ENCODE measurements at places on chromosomes 1 and 21.

- no peak for DNase-seq
These were observed 25.3 kb downstream of the YARS1 start for GRCh38 chr1:32791881-32792280.

GRCh38 chr21:31041295-31042079, 3.2 kb upstream of the KRTAP19-8 start:
- no peak for DNase-seq

GRCh38 chr1:4595341-4596225, 58.8 kb upstream of the AJAP1 start:
- no peak for DNase-seq

DNA sequence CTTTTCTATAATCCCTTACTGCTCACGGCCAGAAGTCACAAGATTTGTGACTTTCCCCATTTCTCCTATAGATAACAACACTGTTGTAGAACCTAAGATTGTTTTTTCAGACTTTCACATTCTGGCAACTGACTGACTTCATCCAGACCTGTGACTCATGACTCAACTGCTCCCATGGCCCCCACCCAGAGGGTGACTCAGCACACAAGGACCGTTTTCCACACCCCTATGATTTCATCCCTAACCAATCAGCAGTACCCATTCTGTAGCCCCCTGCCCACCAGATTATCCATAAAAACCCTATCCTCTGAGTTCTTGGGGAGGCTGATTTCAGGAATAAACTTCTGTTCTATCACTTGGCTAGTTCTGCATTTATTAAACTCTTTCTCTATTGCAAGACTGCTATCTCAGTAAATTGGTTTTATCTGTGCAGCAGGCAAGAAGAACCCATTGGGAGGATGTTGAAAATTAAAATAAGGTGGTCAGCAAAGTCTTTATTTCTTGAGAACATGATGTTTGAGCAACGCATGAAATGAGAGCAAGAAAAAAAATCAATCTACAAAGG, 79.7 kb downstream of the NGF start:
- DNase-seq: no peak

- DNase-seq: no peak
These were observed 99.5 kb downstream of the NGF start for GRCh38 chr1:115238336-115239147.

GRCh38 chr1:184152974-184153373, 101.4 kb downstream of the TSEN15 start:
- DNase-seq: no peak

DNA sequence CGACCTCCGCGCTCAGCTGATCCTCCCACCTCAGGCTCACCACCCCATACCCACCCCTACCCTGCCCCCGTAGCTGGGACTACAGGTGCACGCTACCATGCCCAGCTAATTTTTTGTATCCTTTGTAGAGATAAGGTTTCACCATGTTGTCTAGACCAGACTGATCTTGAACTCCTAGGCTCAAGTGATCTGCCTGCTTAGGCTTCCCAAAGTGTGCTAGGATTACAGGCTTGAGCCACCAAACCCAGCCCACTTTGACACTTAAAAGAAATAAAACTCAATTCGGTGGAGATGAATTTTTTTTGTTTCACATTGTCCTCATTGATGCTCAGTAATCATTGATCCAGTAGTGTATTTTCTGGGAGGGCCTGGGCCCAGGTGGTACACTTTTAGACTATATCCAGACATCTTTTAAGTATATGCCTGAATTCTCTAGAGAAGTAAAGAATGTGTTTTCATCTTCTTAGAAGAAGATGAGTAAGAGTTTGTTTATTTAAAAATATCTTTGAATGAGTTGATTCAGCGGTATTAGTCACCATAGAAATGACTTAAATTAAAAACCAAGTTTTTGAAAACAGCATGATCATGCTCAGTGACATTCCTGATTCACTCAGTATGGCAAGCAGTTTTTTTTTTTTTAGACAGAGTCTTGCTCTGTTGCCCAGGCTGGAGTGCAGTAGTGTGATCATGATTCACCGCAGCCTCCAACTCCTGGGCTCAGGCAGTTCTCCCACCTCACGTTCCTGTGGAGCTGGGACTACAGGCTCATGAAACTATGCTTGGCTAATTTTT, 57.8 kb downstream of the EPB41 start:
- DNase-seq: no peak

GRCh38 chr1:246267896-246268295, 239.2 kb downstream of the SMYD3 start:
- no peak for DNase-seq

- DNase-seq: no peak
These were observed 51.1 kb downstream of the IER5 start for GRCh38 chr1:181139631-181140061.

DNA sequence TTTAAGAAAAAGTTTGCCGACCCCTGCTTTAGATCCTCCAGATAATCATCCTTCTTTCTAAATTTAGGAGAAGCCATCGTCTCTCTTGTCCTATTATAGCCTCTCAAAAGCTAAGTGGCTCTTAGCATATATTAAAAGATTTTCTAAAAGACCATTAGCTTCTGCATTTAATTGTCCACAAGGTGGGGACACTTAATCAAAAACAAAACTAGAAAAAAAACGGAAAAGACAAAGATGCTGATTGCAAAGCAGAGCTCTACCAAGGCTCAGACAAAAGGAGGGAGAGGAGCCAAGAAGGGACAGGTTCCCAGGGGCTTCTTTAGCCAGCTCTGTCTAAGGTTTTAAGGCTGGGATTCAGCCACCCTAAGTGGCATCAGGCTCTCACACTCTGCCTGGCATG, 128.3 kb upstream of the HMGB4 start:
- DNase-seq: no peak

DNA sequence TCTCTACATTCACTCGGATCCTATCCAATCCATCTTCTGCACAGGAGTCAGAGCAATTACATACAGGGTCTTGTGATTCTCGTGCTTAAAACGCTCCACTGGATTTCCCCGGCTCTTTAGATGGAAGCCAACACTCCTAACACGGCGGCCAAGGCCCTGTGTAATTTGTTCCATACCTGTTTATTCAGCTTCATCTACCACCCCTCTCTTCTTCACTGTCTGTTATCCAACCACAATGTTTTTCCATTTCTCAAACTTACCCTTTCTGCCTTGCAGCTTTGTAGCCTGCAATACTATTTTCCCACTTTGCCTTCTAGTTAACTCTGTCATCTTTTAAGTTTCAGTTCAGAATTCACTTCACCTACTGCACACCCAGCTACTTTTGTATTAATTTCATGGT, 249.6 kb upstream of the USP25 start:
- no peak for DNase-seq

- DNase-seq: no peak
These were observed 20.5 kb downstream of the PRDM16 start for GRCh38 chr1:3089490-3089889.

GRCh38 chr1:201711811-201712210, 117.1 kb upstream of the IPO9 start:
- no peak for DNase-seq

DNA sequence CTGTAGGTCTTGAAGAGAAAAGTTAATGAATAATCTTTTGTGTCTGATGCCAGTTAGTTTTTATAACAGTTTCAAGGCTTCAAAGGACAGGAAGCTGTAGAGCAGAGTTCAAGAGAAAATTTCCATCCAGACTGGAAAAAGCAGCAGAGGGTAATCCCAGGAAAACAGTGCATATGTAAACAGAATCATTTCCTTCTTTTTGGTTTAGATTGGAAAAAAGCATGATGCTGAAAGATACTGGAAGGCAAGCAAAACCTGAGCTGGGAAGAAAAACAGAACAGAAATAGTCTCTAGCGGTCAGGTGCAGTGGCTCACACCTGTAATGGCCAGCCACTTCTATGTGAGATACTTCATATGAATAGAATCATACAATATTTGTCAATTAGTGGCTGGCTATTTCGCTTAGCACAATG, 71.9 kb downstream of the ZSWIM5 start:
- no peak for DNase-seq

DNA sequence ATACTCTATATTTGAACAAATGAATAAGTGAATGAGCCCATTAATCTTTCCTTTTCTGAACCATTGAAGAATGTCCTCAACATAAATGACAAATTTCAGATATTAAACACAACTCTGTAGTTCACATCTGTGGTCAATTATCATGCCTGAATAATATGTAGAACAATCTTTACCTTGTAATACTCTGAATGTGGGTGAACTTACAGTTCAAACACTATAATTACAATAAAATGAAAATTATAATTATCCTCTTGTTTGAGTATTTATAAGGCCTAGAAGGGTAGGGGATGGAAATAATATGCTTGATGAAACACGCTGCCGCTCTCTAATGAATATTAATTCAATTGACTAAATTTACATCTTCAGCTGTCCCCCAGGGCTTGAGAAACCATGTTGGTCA, 8.7 kb upstream of the SFPQ start:
- DNase-seq: no peak

GRCh38 chr1:84603941-84604830, 29.9 kb upstream of the CTBS start:
- DNase-seq: no peak

- DNase-seq: no peak
These were observed 22.7 kb upstream of the LELP1 start for GRCh38 chr1:153180556-153180955.

DNA sequence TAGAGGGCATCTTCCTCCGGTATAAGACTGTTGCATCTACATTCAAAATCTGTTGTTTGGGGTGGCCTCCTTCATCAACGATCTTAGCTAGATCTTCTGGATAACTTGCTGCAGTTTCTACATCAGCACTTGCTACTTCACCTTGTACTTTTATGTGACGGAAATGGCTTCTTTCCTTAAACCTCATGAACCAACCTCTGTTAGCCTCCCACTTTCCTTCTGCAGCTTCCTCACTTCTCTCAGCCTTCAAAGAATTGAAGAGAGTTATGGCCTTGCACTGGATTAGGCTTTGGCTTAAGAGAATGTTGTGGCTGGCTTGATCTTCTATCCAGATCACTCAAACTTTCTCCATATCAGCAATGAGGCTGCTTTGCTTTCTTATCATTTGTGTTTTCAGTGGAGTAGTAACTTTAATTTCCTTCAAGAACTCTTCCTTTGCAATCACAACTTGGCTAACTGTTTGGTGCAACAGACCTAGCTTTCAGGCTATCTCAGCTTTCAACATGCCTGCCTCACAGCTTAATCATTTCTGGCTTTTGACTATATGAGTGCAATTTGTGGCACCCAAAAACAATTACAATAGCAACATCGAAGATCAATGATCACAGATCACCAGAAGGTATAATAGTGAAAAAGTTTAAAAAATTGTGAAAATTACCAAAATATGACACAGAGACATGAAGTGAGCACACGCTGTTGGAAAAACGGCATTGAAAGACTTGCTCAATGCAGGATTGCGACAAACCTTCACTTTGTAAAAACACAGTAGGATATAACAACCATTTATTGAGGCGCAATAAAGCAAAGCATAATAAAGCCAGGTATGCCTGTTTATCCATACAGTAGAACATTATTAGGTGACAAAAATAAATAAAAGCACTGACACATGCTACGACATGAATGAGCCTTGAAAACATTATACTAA, 56.7 kb upstream of the GFI1 start:
- no peak for DNase-seq

DNA sequence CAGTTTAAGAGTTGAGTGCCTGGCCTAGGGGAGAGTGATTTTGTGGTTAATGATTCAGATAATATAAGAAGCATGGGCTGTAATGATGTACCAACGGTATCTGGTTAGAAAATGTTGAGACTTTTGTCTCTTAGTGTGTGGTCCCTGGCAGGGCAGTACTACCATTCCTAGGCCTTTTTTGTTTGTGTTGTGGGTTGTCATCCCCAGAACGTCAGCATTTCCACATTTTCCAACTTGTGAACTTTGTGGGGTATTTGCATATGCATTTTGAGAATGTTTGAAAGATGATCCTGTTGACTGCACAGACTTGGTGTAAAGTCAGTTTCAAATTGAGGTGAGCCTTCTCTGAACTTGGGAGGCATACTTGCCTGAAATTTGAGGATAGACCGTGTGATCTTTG, 11.4 kb downstream of the NEK7 start:
- no peak for DNase-seq

DNA sequence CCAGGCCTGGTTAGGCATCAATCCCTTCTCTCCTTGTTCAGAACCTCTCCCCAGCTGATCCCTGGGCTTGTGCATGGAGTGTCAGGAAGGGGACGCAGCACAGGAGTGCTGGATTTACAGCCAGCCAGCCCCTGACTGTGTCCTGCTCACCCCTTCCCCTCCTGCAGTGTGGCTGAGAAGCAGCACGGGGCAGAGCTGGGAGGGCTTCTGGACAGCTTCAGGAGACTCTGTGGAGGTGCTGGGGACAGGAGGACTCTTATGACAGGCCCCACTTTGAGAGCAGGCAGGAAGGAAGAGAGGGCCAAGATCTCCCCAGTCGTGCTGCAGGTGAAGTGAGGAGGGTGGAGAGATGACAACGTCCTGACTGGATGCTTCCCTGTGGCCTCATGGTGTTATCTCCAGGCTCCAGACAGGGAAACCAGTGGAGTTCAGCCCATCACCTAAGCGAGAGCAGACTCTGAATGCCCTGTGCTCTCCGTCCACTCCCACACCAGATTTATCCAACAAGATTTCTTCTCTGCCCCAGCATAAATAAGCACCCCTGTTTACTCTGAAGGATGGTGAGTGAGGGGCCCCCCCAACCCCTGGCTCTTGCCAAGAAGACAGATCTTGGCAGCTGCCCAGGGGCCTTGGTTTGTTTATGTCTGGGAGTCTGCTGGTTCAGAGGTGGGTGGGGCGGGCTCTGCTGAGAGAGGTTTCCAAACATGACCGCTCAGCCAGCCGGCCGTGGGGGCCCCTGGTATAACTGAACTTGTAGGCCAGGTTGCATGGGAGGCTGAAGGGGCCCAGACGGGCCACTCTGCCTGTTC, 21.3 kb downstream of the TMCC2 start:
- no peak for DNase-seq

GRCh38 chr21:28239340-28239739, 753.3 kb downstream of the LTN1 start:
- no peak for DNase-seq

DNA sequence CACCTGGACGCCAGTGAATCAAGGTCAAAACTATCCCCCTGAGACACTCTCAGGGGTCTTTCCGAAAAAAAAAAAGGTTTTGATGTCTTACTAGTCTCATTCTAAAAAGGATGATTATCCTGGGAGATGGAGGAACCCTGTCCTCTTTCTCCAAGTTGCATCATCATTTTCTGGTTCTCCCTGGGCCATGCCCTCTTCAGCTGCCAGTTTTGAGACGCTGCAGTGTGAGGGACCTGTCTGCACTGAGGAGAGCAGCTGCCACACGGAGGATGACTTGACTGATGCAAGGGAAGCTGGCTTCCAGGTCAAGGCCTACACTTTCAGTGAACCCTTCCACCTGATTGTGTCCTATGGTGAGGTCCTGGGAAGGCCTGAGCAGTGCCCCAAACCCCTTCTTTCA, 3.5 kb downstream of the FCRLA start:
- DNase-seq: no peak

- DNase-seq: no peak
These were observed 1046.7 kb upstream of the B3GALT2 start for GRCh38 chr1:194233069-194233468.
